ENCODE measurements at places on chromosomes 2 and 18.

DNA sequence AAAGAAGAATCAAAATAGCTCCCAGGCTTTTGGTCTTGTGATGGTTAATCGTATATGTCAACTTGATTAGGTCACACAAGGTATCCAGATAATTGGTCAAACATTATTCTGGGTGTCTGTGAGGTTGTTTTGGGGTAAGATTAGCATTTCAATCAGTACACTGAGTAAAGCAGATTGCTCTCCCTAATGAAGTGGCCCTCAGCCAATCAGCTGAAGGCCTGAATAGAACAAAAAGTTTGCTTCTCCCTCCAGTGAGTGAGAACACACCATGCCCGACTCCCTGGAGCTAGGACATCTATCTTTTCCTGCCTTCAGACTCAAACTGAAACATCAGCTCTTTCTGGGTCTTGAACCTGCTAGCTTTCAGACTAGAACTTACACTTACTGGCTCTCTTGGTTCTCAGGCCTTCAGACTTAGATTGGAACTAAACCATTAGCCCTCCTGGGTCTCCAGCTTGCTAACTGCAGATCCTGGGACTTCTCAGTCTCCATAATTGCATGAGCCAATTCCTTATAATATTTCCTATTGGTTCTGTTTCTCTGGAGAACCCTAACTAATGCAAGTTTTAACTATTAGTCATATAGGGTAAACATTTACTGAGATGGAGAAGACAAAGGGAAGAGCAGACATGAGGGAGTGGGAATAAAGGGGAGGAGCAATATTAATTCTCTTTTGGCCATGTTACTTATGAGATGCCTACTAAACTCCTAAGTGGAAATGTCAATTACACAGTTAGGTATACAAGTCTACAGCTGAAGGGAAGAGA, 25.5 kb downstream of the LNPK start:
- no peak for DNase-seq

GRCh38 chr2:200159829-200160781, 146.4 kb upstream of the SPATS2L start:
- no peak for DNase-seq

DNA sequence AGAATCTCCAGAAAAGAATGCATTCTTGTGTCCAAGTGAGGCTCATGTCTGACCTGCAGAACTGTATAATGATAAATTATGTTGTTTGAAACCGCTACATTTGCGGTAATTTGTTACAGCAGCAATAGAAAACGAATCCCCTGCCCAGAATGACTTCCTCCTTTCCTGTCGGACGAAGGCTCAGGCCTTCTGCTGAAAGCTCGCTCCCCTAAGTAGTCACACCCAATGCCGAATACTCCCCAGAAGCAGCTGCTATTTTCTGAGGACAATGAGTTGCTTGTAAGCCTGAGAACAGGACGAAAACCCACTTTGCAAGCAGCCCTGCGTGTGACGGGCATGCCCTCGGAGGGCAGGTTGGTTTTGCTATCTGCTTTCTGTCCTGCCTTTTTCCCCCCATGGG, 27.7 kb upstream of the PTPN4 start:
- no peak for DNase-seq

DNA sequence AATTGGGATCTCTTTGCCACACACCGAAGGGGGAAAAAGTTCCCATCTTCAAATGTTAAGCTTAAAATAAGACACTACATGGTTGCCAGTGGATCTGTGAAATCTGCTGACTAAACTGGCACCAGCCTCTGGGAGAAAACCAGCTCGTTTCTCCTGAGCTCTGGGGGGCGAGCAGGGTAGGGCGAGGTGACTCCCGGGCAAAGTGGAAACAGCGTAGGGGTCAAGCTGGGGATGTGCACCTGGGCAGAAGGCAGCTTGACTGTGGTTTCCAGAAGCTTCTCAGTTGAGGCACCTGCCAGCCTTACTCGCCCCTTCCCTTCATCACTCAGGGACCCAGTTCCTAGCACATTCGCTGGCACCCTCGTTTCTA, 62.8 kb downstream of the SFXN5 start:
- DNase-seq: no peak
